ENCODE measurements at places on chromosomes 3 and 15.

GRCh38 chr15:76961268-76962011 lies 29.9 kb downstream of the RCN2 start:
- DNase-seq, result no peak

- DNase-seq, result no peak
Observed at GRCh38 chr15:82228750-82229149, 33.8 kb downstream of the EFL1 start.

DNA sequence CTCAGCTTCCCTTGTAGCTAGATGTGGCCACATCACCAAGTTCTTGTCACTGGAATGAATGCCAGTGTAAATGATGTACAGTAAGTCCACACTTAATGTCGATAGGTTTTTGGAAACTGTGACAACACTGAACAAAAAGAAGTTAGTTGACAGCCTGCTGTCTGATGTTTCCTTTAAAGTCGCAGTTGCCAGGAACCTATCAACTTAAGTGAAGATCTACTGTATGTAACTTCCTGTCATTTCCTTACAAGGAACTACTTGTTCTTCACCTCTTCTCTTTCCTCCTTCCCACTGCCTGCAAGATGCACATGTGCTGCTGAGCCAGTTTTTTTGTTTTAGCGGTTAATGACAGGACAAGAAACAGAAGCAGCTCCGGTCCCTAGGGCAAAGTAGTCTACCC lies 44.6 kb downstream of the HDGFL3 start:
- no peak for DNase-seq

DNA sequence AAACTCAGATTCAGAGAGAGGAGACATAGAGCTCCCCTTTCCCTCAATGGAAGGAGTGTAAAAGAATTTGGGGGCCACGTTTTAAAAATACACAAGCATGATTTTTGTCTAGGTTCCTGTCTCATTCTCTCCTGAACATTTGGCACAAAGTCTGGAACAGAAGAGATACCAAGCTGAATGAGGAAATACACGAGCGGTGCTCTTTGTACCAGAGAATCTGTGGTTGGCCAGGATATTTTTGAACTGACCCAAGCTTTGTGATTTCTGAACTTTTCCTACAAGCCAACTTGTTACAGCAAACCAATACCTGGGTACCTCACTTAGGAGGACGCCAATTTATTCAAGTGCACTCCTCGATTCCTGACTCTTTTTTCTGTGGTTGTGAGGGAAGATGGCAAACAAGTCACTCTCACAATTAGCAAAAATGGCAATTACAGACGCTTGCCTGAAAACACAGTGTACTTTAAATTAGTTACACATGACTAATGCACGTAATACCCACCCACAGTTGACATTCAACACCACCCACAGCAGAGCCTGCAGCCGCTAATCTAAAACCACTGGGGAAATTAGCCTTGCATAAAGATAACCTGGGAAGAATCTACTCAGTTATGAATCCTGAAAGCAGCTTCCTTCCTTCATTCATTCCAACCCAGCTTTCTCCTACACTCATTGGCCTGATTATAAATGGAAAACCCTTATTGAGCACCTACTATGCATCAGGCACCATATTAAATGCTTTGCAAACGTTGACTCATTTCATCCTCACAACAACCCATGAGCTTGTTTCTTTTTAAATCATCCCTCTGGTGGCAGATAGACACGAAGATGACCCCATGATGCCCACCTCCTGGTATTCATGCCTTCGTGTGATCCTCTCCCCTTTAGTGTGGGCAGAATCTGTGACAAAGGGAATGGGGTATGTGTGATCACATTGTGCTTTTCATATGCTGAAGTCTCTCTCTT lies 293.5 kb downstream of the KBTBD8 start:
- no peak for DNase-seq

GRCh38 chr15:31342781-31343626 lies 16.4 kb downstream of the KLF13 start:
- DNase-seq, result no peak

GRCh38 chr3:149366031-149366430 lies 11.4 kb downstream of the TM4SF1 start:
- no peak for DNase-seq

DNA sequence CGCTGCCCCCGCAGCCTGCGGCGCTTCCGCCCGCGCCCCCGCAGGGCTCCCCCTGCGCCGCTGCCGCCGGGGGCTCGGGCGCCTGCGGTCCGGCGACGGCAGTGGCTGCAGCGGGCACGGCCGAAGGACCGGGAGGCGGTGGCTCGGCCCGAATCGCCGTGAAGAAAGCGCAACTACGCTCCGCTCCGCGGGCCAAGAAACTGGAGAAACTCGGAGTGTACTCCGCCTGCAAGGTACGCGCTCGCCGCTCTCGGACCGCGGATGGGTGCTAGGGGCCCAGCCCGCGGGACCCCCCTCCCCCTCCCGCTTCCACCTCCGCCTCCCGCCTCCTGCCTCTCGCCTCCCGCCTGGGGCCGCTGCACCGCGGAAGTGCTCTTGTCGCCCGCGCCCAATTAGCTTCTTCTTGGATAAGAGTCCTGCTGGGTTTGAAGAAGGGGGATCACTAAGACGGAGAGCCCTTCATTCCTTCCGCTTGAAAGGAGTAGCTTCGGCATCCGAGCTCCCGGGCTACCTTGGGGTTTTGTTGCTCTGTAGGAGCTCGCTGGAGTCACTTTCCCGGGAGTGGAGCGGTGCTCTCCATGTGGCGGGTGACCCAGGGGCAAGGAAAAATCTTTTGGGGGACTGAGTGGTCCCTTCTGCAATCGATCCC lies 426 bp downstream of the KAT2B start:
- peak; percentile 47 for DNase-seq

DNA sequence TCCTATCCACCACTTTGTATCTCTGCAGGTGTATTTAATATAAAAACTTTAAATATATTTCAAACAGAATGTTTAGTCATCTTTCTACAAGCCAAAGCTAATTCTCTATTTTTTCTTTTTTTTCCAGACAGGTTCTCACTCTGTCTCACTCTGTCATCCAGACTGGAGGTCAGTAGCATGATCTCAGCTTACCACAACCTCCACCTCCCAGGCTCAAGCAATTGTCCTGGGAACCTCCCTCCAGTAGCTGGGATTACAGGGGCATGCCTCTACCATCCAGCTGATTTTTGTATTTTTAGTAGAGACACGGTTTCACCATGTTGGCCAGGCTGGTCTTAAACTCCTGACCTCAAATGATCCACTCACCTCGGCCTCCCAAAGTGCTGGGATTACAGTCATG lies 202.6 kb downstream of the VGLL3 start:
- DNase-seq, result no peak

- no peak for DNase-seq
Observed at GRCh38 chr3:2372306-2372705, 273.6 kb downstream of the CNTN4 start.

DNA sequence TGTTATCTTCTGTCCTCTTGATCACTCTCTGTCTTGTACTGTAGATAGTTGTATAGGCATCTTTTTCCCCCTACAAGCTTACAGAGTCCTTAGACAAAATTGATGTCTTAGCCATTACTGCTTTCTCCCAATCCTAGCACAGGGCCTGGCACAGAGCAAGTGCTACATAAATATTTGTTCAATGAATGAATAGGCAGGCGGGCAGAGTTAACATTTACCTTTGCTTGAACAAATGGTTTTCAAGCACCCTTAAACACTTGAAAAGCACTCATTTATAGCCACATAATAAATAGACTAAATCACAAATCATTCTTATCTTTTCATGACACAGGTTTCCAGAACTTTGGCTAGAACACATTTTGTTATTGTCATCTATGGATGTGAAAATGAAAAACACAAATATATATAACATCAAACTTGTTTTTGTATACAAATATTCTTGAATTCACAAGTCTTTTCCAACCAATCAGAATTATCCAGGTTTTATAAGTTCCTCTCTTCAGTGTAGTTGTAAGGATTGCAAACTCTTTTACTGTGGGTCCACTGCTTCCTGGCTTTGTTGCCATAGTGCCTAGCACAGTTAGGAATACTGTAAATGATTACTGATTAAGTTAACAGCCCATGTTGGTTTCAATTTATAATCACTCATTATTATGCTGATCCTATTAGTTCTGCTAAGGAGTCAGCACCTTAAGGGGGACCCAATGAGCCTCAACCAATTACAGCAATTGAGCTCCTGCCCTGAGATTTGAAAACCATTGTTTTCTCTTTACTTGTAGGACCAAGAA lies 61.9 kb downstream of the ISL2 start:
- no peak for DNase-seq

DNA sequence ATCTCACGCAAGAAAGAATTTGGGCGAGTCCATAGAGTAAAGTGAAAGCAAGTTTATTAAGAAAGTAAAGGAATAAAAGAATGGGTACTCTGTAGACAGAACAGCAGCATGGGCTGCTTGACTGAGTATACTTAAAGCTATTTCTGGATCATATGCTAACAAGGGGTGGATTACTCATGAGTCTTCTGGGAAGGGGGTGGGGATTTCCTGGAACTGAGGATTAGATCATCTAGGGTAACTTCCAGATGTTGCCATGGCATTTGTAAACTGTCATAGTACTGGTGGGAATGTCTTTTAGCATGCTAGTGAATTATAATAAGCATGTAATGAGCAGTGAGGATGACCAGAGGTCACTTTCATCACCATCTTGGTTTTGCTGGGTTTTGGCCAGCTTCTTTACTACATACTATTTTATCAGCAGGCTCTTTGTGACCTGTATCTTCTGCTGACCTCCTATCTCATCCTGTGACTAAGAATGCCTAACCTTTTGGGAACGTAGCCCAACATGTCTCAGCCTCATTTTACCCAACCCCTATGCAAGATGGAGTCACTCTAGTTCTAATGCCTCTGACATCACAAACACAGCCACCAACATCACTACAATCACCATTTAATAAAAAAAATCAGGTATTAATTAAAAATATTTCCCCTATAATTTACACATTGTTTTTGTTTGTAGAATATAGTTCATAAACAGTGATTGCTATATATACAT lies 890.7 kb upstream of the EPHA6 start:
- no peak for DNase-seq

GRCh38 chr15:42667855-42668254 lies 69.1 kb downstream of the CDAN1 start:
- DNase-seq, result no peak

Measured in stimulated activated CD8-positive, alpha-beta memory T cell treated with anti-CD3 and anti-CD28 coated beads, Interleukin-7, amount 100 ng/mL, for 1 hour (primary cell).